ENCODE measurements at places on chromosomes 4 and X.
A peak's percentile ranks its signal among the peaks of the same experiment; 100 is the strongest.

- DNase-seq, result no peak
These were observed 47.1 kb upstream of the NPY2R start for GRCh38 chr4:155161357-155161756.

DNA sequence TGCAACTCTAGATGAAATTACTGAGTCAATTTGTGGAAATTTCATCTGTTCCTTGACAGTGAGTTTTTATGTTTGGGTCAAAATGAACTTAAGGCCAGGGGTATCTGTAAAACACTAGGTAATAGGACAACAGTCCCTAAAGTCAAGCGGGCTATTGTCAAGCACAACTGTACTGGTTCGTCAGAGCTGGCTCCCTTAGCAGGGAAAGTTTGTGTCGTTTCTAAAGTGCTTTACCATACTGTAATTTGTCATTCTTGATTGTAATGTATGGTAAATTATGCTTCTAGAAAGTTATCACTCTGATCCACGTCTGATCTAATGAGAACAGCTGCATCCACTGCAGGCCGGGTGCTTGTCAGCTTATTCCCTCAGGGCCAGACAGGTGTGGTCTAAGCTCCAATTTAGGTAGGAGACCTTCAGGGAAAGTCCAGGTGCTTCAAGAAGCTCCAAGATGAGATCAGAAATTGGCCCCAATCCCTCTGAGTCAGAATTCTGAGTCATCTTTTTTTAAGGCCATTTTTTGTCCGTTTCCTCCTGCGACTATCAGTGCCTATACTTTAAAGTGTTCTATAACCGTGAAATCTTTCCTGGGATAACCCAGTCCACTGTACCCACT, 92.2 kb downstream of the PALLD start:
- DNase-seq, result no peak

DNA sequence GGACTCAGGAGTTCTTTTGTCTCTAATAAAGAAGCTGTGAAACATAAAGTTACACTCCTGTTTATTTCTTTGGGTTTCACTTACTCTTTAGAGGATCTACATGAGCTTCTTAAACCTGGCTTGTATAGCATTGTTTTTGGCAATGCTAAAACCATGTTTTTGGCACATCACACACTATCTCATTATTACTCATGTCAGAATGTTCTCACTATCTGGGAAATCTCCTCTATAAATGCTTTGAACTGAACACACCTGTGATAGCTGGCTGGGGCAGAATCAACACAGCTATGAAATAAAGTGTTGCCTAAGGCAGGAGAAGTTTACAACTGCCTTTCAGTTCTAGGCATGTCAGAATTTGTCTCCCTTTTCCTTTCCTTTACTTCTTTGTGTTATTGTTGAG, 52.6 kb downstream of the SULT1B1 start:
- DNase-seq, result no peak

- DNase-seq, result peak; percentile 45
These were observed 51.3 kb upstream of the NPNT start for GRCh38 chr4:105843941-105844340.

GRCh38 chrX:113275804-113276203, 435.2 kb upstream of the AMOT start:
- no peak for DNase-seq

DNA sequence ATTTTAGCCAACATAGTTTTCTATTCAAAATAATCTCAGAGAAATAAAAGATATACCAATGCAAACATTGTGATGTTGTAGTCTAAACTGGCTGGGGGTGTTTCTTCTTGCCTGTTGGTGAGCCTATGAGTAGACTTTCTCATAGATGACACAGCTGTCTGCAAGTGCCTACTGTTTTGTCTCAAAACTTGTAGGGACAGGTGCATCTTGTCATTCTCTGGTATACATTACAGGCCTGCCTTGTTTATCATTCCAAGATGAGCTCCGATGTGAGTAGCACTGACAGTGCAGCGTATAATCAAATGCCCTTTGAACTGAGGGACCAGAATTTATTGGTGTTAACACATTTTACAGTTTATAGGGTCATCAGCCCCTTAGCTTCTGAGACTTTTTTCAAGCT, 353.8 kb downstream of the PRDM5 start:
- DNase-seq, result no peak

DNA sequence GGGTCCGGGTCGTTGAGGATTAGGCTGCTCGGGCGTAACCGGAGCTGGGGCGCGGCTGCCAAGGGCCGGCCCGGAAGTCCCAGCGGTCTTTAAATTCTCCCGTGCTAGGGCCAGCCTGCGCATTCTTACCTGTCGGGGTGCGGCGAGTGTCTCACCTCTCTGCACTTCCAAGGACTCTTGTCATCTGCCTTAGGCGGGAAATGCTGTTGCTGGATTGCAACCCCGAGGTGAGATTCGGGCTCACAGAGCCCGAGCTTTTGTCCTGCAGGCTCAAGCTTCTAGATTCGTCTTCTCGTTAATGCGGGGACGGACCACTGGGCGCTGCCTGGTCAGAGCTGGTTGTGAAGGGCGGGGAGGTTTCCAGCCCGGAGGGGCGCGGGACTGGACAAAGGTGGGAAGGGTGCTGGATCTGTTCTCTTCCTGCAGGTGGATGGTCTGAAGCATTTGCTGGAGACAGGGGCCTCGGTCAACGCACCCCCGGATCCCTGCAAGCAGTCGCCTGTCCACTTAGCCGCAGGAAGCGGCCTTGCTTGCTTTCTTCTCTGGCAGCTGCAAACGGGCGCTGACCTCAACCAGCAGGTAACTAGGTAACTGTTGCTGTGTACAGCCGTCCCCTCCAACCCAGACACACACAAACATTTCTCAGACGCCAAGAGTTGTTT, at the start of gene ANKRD37:
Gene ANKRD37, plus strand, starts transcription at position 118 of the 662 bp plus-strand sequence. Its CDS starts 83 bp downstream, at position 201.
- DNase-seq, result no peak

DNA sequence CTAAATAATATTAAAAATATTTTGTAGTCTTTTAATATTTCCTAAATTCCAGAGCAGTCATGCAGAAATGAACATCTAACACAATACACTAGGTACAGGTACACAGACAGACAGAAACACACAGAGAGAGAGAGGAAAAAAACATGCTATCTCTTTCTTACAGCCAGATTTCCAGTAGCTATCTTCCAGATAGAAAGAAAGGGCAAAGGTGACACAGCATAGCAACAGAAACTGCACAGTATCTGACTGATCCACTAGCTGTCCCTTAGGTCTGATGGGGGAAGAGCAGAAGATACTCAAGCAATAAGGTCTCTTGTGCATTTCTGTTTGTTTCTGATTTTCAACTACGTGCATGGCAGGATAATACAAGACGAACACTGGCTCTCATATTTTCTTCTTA, 7.8 kb downstream of the FBXW7 start:
- no peak for DNase-seq

GRCh38 chr4:10196191-10196590, 79.6 kb upstream of the WDR1 start:
- DNase-seq, result no peak

- DNase-seq, result no peak
These were observed 20.0 kb downstream of the PALLD start for GRCh38 chr4:168516841-168517240.

DNA sequence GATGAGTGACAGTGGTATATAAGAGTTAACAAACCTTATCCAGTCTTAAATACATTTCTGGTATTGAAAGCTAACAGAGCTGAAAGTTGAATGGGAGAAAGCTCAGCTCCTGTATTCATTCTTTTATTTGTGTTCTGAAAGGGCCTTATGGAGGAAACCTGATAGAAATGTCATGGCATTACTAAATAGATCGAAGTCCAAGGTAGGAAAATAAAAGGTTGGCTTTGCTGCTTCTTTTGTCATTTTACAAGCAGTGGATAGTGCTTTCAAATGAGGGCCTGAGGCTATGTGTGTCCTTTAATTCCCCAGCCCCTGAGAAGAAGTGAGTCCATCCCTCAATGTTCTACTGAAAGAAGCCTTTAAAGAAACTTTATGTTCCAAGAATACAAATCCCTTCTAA, 974.3 kb upstream of the INTU start:
- no peak for DNase-seq

DNA sequence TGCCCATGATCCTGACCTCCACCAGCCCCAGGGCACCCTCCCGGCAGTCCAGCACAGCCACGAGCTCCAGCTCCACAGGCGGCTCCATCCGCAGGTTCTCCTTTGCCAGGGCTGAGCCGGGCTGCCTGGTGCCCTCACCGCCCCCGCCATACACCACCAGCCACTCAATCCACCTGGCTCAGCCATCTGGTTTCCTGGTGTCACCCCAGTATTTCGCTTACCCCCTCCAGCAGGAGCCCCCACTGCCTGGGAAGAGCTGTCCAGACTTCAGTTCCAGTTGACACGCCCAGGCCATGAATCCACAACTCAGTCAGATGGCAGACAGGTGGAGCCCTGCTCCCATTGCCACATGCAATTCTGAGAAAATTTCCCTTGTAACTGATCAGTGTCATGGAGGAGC, 3.9 kb downstream of the SHISA3 start:
- no peak for DNase-seq

- no peak for DNase-seq
These were observed 211.5 kb downstream of the CHRDL1 start for GRCh38 chrX:110584083-110584482.

DNA sequence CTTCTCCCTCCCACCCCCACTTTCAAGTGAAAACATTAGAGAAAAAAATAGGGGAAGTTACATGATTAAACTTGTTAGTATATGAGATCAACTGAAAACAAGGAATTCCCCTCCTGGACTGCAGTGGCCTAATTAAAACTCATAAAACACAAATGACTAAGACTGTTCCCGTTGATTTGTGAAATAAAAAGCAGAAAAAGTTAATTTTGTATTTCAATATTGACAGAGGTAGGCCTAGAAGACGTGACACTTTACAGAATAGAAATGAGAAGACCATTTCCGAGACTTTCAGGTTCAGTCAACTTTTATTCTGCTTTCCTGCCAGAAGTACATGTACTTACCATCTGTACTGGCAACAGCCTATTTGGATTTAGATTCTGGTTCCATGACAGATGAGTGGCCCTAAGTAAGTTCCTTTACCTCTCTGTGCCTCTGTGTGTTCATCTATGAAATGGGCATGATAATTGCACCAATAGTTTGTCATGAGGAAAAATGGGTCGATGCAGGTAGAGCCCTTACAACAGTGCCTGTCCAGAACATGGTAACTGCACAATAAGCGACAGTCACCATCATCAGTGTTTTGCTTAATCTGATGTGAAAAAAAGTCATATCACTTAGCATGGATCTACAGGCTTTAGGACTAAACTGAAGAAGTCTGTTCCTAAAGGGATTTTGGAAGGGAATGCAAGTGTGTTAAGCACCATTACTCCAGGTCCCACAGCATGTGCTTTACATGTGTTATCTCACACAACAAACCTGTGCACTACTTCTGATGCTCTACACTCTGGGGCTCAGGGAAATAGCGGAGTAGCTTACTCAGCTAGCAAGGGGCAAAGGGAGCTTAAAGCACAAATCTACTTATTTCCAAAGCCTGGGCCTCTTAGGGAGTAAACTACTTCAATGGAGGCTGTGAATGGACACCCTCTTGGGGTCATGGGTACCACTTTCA, 562.3 kb upstream of the DIPK2B start:
- DNase-seq, result no peak

DNA sequence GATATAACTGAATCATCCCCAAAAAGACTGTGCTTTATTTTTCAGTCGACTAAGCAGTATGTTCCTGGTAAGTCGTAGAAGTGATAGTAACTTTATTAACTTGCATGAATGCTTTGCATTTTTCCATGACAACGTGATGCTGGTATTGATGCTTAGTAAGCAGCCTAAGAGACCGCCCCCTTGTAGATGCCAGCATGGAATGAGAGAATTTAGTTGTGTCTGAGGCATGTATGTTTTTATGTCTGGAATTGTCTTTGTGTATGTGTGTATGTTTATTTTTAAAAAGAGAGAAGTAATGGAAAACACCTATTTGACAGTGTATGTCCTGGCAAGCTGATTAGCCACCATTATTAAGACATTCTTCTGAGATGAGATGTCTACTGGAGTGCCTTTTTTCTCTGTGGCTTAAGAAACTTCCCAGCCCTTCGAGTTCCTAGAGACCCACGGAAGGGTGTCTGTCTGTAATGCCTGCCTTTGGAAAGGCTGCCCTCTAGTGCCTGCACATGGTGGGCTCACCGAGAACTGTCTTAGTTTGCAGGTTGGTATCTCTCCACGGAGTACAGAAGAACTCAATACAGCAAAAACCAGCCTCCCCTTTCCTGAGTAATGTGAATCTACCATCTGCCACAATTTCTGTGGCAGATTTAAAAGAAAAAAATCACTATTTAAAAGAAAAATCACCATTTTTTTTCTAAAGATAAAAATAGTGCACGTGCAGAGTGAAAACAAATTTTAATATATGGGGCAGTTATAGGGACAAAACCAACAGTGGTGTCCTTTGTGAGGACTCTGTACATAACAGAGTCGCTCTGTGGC, 85.9 kb downstream of the AASDH start:
- DNase-seq, result peak; percentile 65

DNA sequence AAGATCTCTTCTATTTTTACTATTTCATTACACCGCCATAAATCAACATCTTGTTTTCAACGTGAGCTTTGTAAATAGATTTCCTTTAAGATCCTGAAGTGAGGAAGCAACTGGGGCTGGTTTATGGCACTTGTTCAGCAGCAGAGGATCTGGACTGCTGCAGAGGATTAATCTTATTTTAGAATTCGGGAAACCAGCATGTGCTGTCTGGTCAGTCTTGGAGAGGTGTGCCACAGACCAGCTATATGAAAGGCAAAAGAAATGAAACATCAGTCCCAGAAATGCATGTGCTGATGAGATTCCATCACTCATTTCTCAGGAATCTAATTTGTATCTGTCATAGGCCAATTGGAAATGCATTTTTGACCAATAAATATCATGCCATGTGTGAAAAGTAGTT, 23.4 kb downstream of the PRDM8 start:
- DNase-seq, result no peak

GRCh38 chr4:7662507-7662846, 227.7 kb upstream of the PSAPL1 start:
- no peak for DNase-seq

GRCh38 chr4:112145326-112145789, at the start of gene FAM241A:
TSS of gene FAM241A (plus strand) at chr4:112145454. CDS start at chr4:112145581, 127 bp downstream.
- no peak for DNase-seq

- DNase-seq, result no peak
These were observed 106.1 kb upstream of the HS3ST1 start for GRCh38 chr4:11534623-11535302.

- DNase-seq, result no peak
These were observed 82.3 kb downstream of the NWD2 start for GRCh38 chr4:37326852-37327251.

Data from AG04449 (cell line).